ENCODE measurements at places on chromosomes 2 and 18.
A peak's percentile ranks its signal among the peaks of the same experiment; 100 is the strongest.

- no peak for DNase-seq
Observed at GRCh38 chr2:177147093-177147694, 65.4 kb upstream of the HNRNPA3 start.

DNA sequence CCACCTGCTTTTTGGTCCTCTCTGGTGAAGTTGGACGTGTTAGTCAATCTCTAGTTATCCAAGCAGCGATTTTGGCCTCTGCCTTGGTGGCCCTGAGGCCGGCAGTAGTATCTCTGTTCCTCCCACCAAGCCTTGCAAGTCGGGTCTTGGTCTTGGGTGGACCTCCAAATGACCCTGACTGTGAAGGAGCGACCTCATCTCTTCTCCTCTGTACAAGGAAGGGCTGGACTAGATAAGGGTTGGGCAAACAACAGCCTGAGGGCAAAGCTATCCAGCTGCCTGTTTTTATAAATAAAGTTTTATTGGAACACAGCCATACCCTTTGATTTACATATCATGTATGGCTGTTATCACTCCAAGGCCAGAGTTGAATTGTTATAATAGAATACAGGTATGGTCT is 74.6 kb upstream of the FOSL2 start:
- no peak for DNase-seq

- no peak for DNase-seq
Observed at GRCh38 chr2:100242476-100242875, 79.8 kb downstream of the LONRF2 start.

DNA sequence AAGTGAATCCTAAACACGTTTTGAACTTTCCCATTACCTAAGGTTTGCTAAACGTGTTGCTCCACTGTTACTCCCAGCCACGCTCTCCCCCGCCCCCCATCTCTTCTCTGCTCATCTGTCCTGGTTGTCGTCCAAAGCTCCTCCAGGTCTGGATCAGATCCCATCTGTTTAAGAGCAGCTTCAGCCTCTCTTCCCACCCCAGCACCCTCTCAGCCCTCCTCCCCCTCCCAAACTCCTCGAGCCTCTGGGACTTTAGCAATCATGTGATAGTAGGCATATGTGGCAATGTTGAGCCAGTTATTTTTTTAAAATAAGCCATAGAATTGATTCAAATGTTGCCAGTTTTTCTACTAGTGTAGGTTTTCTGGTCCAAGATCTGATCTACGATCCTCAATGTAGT is 20.0 kb upstream of the LPIN1 start:
- no peak for DNase-seq

DNA sequence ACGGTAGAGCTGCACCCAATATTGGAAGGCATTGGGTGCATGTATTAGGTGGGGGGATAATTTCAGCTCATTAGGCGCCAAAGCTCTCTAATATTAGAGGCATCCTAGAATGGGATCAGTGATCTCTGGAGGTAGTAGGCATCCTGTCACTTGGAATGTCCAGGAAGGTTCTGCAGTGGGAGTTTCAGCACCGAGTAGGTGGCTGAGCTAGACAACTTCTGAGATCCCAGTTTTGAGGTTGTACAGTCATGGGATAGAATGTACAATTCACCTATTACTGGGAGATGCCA is 210.9 kb downstream of the MYCN start:
- no peak for DNase-seq

- peak; percentile 80 for DNase-seq
Observed at GRCh38 chr2:112626604-112627059, 19.1 kb upstream of the SLC20A1 start.

DNA sequence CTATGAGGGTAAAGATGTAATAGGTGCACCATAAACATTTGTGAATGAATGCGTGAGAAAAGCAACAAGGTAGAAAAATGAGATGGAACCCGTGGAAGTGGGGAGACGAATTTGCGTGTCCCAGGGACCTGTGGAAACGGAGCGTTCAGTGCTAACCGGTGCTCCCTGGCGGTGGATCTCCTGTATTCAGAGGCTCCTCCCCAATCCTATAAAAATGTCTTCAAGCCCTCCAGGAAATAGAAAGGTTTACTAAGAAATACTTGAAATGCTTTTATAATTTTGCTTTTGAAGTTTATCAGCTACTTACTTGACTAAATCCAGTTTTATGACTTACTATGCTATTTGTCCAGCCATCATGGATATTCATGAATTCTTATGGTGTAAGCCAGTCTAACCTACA is 62.8 kb upstream of the RBM44 start:
- DNase-seq: no peak

DNA sequence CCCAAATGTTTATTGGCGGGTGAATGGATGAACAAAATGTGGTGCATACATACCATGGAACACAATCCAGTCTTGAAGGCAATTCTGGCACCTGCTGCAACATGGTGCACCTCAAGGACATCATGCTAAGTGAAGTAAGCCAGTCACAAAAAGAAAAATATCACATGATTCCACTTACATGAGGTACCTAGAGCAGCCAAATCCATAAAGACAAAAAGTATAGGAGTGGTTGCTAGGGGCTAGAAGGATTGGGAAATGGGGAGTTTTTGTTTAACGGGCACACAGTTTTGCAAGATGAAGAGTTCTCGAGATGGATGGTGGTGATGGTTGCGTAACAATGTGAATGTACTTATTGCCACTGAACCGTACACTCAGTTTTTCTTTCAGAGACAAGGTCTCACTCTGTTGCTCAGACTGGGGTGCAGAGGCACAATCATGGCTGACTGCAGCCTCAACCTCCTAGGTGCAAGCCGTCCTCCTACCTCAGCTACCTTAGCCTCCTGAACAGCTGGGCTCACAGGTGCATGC is 90.9 kb upstream of the CERS6 start:
- DNase-seq: no peak

GRCh38 chr2:196823750-196824522 is 14.8 kb upstream of the C2orf66 start:
- DNase-seq: no peak

GRCh38 chr2:8458503-8459459 is 223.1 kb upstream of the ID2 start:
- no peak for DNase-seq

GRCh38 chr2:216181953-216182461 is 72.9 kb downstream of the XRCC5 start:
- DNase-seq: no peak

DNA sequence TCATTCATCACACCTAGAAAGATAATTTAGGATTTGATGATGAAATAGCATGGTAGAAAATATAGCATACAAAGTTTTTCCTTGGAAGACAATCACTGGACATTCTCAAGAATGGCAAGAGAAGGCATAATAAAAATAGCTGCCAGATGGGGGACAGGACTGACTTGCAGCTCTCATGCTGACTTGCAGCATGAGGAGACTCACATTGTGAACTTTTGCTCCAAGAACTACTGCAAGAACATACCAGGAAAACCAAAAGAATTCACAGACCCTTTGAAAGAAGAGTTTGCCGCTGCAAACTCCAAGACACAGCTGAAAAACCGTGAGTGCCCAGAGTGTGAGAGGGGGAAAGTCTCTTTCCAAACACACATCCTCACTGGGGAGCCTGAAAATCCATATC is 47.0 kb downstream of the CRYGD start:
- DNase-seq: no peak

DNA sequence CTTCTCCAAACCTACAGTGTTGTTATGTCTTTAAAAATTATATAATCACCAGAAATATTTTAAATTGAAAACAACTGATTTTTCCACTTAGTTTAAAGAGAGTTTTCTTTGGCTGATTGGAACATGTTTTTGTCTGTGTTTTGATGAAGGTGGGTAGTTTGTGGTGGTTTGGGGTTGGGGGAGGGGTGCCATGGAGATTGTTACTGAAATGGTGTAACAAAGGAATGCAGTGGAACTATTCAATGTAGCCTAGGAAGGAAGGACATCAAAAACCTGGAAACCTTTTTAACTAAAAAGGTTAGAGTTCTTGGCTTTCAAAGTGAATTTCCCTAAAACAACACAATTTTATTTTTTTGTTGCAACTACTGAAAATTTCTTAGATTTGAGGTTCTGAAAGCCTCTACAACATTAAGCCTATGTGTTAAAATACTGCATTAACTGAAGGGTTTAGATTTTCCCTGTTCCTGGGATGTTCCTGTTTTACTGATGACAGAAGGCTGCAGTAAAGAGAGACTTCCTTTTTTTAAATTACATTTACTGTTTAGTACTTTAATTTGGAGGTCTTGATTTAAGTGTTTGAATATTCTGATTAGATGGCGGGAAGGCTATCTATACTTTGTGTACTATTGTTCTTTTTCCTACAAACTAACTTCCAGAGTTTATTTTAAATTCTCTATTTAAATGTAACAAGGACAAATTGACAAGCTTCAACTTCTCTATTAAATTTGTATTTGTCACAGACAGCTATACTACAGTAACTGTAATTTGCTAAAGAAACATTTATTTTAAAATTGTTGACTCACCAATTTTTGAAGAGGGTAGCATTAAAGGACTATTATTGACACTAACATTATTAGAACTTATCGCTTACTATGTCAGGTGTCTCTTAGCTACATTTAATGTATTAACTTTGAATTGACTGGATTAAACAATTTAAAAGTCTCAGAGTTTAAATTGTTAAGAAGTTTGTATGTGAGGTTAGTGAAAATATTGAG is 87.7 kb downstream of the LIMS1 start:
- no peak for DNase-seq

DNA sequence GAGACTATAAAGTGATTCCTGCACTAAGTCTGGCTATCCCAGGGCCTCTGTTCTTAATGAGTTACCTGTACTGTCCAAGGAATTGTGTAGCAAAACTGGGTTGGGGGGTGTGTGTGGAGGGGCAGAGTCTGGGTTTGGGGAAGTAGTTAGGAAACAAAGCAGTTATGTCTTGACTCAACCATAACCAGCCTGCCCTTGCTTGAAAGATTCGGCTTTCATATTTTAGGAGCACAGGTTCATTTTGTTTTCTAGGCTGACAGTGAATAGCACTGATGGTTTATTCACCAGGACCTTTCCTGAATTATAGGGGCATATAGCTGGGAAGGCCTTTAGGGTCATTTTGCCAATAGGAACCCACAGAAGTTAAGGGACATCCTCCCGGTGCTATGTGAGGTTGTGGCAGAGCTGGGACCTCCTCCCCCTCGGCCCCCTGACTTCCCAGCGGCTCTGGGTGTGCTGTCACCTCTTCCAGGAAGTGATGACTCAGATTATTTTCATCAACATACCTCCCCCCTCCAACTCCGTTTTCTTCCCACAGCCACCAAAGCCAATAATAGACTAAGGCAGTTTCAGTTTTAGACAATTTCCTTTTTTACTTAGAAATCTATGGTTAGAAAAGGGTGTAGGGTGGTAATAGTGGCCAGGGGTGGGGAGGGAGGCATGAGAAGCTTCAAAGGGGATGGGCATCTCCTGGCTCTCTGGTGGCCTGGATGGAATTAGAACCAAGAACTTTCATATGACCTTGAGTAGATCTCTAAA is 44.8 kb downstream of the SETBP1 start:
- DNase-seq: peak; percentile 74

DNA sequence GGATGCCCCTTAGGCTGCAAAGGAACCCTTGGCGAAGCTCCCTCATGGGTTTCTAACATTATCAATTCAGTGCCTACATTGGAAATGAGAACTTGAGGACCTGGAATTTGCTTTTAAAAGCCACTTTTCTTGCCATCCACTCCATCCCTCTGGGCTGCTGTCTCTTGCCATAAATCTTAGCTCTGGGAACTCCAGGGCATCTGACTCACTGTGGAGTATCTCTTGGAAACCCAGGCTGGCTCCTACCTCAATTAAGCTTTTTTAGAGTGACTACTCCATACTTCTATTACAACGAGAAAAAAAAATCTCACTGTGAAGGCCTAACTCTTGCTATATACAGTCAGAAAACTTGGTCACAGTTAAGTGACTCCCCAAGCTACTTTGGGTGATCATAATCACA is 227.2 kb upstream of the SETBP1 start:
- DNase-seq: no peak

DNA sequence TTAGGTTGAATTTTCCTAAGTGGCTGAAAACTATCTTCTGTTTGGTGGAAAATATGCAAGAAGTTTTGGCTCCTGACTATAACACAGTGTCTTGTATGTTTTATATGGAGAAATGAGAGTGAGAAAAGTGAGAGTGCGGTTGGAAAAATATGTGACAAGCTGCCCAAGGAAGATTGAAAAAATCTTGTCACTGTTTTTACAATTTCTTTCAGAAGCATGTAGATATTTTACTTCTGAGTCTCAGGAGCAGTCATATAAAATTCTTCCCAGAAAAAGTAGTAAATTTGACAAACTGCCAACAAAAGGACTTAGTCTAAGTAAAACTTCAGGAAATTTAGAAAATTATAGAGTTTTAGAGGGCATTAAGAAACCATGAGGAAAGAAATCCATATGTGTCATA is 19.4 kb upstream of the RMND5A start:
- no peak for DNase-seq

DNA sequence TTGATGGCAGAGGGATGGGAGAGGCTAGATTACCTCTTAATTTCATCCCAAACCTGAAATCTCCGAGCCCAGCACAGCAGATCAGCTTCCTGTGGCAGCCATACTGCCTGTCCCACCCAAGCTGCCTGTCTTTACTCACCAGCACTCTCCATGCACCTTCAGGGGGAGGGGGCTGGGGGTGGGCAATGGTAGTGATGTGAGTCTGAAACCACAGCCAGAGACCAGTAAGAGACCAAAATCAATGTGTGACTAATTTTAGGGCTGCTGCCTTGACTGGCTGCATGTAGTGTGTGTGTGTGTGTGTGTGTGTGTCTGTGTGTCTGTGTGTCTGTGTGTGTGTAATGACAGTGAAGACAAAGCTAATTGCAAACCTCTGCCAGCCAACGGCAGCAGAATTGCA is 11.7 kb upstream of the TEX261 start:
- no peak for DNase-seq

DNA sequence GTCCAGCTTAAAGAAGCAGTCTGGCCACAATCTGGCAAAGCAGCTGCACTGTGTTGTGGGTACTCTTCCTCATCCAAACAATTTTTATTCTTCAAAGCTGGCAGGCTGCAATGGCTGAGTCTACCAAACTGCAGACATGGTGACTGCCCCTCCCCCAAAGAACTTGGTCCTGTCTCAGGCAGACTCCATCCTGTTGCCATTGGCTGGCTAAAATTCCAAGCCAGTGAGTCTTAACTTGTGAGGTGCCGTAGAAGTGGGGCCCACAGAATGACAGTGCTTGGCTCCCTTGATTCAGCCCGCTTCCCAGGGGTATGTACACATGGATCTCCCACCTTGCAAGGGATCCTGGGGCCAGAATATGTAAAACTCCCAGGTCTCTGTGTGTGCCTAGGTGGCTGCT is 14.5 kb upstream of the NXPH2 start:
- DNase-seq: no peak
